ENCODE measurements at places on chromosomes 3 and 15.

GRCh38 chr3:14517601-14518431 is 22.3 kb downstream of the GRIP2 start:
- no peak for DNase-seq

- no peak for DNase-seq
Observed at GRCh38 chr3:94520364-94520763, 457.5 kb downstream of the NSUN3 start.

DNA sequence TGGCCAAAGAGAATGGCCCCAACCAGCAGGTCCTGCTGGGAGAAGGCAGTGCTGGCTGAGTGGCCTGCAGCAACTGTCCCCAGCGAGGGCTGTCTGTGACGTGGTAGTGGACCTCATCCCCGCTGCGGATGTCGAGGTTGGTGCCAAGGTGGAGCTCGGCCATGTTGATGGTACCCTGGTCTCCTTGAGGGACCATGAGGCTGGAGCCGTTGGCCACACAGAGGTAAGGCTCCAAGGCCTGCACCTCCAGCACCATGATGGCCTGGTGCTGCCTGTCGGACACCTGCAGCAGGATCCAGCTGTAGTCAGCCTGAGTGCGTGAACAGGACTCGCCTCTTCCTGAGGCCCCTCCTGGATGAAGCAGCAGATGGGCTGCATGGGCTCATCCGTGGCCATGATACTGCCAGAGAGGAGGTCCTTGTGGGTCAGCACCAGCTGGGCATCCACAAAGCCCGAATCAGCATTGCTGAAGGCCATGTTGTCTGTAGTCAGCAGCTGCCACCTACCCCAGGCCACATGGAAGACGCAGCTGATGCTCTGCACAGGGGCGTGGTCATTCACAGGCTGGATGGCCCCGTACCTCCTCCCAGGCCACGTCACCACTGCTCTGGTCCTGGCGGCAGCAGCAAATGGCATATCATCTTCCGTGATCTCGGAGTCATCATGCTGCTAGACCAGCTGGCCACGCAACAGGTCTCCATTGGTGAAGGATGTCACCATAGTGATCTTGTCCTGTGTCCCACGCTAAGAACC is 167.5 kb downstream of the GOLGA6L4 start:
- no peak for DNase-seq

- no peak for DNase-seq
Observed at GRCh38 chr3:128835096-128835495, 44.3 kb upstream of the ACAD9 start.

DNA sequence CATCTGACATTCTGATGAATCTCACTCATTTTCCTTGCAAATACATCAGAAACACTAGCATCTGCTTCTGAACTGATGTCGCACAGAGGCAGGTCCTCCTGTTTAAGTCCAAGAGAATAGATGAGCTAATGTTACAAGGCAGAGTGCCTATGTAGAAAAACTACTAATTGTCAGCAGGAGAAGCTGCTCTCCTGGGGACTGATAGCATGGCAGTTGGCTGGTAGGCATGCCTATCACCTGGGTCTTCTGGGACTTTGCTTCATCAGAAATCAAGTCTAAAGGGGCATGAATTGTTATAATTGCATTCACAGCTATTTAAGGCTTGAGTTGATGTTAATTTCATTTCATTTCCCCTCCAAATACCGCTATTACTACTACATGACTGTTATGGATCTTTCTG is 457.2 kb downstream of the RAP2B start:
- DNase-seq, result no peak

DNA sequence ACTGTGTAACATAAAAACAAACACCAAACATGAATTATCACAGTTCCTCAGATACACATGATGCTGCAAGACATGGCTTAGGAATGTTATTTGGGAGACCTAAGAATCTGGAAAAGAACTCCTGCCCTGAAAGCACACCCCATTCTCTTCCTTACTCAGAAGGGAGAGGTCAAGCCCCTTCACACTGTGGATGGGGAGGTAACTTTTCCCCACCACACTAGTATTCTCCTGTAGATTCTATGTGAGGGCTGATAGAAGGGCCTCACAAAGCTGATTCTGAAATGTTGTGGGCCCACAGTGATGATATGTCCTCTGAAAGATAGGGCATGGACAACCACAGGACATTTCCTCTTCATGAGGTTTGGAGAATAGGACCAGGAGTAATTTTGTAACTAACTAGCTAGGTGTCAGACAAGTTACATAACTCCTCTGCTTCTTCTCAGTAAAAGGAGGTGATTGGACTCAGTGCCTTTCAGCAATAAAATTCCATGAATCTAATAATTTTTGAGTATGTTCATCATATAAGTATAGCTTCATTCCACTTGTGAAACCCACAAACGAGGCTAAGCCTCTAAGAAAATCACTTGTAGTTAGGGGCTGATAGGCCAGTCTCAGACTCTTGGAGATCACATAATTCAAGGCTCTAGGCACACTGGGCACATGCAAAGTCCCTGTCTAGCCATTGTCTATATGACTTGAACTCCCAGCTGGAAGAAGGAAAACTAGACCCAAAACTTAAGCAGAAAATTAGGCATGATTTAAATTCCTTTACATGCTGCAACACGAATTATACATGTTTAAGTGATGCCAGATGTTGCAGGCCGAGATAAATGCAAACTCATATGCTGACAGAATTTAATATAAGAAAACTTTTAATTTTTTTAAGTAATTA is 7.5 kb downstream of the PTX3 start:
- DNase-seq, result no peak

DNA sequence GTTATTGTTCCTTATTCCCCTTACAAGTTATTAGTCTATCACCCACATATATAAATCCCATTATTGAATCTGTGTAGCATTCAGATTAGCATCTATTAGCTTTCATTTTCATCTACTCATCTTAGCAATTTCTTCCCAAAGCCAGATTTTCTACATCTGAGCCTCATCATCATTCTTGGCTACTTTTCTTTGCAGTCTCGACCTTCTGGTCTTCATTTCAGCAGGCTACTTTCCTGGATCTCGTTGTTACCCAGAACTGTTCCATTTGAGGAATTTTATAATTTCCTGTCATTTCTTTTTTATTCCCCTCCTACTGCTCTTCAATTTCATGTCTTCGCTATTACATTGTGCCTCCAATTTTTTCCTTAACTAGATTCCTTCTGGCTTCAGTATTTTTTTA is 51.8 kb downstream of the SPRED1 start:
- no peak for DNase-seq

- DNase-seq, result no peak
Observed at GRCh38 chr15:23561914-23562313, 3.6 kb upstream of the MKRN3 start.

GRCh38 chr3:193118907-193119306 is 122.1 kb upstream of the PLAAT1 start:
- DNase-seq, result no peak

- DNase-seq, result no peak
Observed at GRCh38 chr3:170584585-170585007, 1.3 kb downstream of the SLC7A14 start.

DNA sequence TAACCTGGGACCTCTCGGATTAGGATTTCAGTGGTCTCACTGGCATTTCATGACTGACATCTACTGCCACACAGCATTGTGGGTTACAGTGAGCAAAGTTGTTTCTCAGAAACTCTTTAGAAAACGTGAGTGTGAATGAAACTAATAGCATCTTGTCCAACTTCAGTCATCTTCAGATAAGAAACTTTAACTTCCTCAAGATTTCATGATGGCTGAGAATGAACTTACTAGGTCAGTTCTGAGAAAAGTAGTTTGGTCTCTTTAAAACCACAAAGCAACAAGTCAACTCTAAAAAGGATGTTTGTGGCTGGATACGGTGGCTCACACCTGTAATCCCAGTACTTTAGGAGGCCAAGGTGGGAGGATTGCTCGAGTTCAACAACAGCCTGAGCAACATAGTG is 14.2 kb upstream of the HOMER2 start:
- DNase-seq, result no peak

- no peak for DNase-seq
Observed at GRCh38 chr3:149152420-149152819, 23.0 kb downstream of the HPS3 start.

DNA sequence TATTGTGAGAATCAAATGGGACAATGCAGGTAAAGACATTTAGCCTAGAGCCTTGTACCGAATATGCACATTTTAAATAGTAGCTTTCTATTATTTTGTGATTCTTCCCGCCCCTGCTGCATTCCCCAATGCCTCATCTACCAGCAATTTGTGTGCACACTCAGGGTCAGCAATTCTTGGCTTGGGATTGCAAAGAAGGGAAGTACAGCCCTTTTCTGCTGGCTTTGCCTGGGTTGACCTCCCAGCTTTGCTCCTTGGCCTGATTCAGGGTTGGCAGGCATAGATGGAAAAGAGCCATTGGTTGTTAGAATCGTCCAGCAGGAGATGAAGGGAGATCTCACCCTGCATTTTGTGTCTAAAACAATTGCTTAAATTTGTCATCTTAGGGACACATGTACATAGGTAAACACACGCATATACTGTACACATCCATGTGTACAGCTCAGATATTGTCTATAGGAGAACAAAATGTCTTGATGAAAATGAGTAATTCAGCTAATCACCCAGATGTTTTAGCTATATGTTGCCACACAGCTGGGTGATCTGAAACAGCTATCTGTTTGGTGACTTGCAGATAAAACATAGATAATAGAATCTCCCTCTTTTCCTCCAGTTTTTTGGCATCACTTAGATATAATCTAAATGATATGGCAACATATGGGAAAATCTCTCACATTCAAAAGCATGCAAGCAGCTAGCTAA is 340.9 kb upstream of the TBL1XR1 start:
- DNase-seq, result no peak

DNA sequence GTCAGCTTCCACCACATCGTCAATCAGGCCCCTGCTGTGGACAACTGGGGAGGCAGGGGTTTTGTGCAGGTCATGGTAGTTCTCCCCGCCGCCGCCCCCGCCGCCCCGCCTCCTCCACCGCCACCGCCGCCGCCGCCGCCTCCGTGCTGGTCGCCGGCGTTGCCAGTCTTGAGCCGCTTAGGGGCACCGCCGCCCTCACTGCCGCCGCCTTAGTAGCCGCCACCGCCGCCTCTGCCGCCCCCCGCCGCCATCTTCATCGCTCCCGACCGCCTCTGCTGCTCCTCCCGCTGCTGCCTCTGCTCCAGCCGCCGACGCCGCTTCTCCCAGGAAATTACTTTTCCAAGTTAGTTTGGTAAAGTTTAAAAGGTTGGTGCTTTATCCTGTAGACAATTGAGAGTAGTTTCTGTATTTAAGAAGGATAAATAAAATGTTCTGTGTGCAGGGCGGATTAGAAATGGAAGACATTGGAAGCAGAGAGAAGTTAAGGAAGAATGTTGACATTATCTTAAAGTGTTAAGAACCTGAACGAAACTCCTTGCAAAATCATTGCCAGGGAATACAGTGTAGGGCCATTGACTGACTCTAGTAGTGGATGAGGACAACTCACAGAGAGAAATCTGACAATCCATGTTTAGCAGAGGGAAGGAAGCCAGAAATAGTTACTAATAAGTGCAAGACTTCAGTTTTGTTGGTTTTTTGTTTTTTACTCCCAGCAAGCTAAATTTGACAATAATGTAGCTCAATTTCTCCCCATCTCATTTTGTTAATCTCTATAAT is 53.0 kb upstream of the GOLGA8A start:
- DNase-seq, result no peak

DNA sequence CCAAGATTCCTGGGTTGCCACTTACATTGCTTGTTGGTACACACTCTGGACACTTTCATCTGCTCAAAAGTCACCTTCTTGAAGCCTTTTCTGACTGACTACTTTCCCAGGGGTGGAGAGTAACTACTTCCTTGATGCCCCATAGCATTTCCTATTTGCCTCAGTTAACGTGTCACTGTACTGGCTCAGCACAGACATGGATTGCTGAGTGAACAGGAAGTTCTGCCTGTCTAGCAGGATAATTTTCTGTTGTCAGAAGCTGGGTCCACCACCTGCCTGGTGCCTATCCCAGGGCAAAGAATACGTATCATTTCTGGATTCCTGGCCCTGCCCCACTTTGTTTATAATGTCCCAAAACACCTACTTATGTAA is 15.3 kb upstream of the ABHD17C start:
- DNase-seq, result no peak

DNA sequence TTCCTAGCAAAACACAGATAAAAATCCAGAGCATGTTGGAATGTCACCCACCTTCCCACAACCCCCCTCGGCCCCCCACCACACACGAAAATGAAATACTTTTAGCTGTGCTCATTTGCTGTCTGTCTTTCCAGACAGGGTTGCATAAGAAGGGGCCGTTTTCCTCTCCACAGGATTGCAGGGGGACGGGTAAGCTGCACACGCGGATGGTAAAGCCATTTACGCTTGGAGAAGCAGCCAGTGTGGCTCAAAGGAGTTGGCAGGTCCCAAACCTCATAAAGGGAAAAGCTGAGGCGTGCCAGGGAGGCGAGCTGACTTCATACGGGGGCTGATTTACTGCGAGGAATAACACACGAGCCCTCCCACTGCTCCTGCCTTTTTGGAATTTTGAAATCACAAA is 47.4 kb upstream of the ITGA11 start:
- DNase-seq, result no peak

GRCh38 chr15:69758810-69759790 is 306.5 kb downstream of the RPLP1 start:
- DNase-seq, result peak; percentile 85

DNA sequence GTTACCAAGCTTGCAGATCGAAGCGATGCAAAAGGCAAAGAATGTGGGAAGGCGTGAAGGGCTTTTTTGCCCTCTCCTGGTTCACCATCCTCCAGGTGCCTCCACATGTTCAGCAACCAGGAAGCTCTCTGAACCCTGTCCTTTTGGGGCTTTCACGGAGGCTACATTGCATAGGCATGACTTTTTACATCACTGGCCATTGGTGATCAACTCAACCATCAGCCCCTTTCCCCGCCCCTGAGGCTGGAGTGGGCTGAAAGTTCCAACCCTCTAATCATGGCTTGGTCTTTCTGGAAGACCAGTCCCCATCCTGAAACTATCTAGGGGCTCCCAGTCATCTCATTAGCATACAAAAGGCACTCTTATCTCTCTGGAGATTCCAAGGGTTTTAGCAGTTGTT is 52.6 kb downstream of the UACA start:
- no peak for DNase-seq

GRCh38 chr3:178308771-178309170 is 227.5 kb upstream of the KCNMB2 start:
- no peak for DNase-seq

DNA sequence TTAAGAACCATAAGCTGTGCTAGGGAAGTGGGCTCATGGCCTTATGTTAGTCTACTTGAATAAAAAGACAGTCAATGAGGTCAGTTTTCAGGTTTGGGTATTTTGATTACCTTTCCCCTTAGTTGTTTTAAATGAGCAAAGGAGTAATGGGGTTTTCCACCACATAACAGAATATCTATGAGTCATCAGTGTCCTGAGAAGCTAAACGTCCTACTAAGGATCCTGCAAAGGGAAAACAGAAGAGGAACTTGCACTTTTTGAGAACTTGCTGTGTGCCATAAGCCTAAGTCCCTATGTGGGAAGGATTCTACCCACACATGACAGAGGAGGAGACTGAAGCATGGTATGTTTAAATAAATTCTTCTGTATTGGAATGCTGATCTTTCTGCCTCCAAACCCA is 292.8 kb upstream of the TMC3 start:
- DNase-seq, result no peak

- DNase-seq, result no peak
Observed at GRCh38 chr15:96150254-96150653, 180.2 kb upstream of the NR2F2 start.

Data from T-helper 22 cell (primary cell).